ENCODE measurements at places on chromosomes 11 and 22. TPM values are rescaled to one million over a fixed set of nuclear protein-coding genes. Genes with fewer than 3 reads are reported as not detected.
A peak's percentile ranks its signal among the peaks of the same experiment; 100 is the strongest.

- DNase-seq = no peak
- H3K27ac ChIP-seq = peak overlapping the region; percentile 60
- H3K27me3 ChIP-seq = no peaks in the 10 kb centered on the region
- H3K4me3 ChIP-seq = no peak overlapping the region
- H3K4me1 ChIP-seq = peaks cover 49% of the 10 kb centered on the region
- H3K36me3 ChIP-seq = peaks cover 33% of the 10 kb centered on the region
These were observed 1.7 kb upstream of the IL2RB start for GRCh38 chr22:37151401-37151800.

Gene TBX1
- total RNA-seq = not detected

Gene CCDC81
- total RNA-seq = 0.83 TPM

Gene ATG13
- 51.0 TPM for total RNA-seq

GRCh38 chr22:33357981-33358399 lies 299.8 kb upstream of the SYN3 start:
- H3K36me3 ChIP-seq = no peaks in the 10 kb centered on the region
- H3K27ac ChIP-seq = no peak overlapping the region
- no peaks in the 10 kb centered on the region for H3K27me3 ChIP-seq
- DNase-seq = no peak
- H3K4me1 ChIP-seq = no peaks in the 10 kb centered on the region

Gene OR4A16
- total RNA-seq = not detected

DNA sequence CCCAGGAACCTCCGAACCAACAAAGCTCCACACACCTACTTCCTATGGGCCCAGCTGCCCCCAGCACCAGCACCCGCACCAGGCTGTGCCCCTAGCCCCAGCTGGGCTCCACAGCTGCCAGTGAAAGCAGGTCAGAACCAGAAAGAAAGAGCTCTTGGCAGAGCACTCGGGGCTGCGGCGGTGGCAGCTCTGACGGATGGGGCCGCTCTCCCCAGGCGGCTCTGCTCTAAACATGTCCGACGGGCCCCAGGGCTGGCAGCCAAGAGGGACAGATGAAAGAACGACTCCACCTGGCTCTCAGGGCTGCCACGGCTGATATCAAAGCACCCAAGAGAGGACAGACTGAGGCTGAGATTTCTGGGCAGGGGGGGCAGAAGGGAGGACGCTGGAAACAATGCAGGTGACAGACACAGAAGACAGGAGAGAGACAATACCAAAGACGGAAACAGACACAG lies 25.7 kb downstream of the LRFN4 start:
- peaks cover 15% of the 10 kb centered on the region for H3K4me1 ChIP-seq
- H3K27ac ChIP-seq = no peak overlapping the region
- DNase-seq = no peak

GRCh38 chr11:2777871-2778629 lies 78.3 kb upstream of the KCNQ1OT1 start:
- H3K36me3 ChIP-seq = no peaks in the 10 kb centered on the region
- H3K4me3 ChIP-seq = no peak overlapping the region
- H3K27me3 ChIP-seq = no peaks in the 10 kb centered on the region
- no peak overlapping the region for H3K27ac ChIP-seq
- DNase-seq = peak; percentile 3

GRCh38 chr22:40203572-40203971 lies 25.8 kb downstream of the TNRC6B start:
- H3K27me3 ChIP-seq = no peaks in the 10 kb centered on the region
- H3K27ac ChIP-seq = peak overlapping the region; percentile 59
- H3K4me1 ChIP-seq = peaks cover 70% of the 10 kb centered on the region
- no peaks in the 10 kb centered on the region for H3K36me3 ChIP-seq
- H3K4me3 ChIP-seq = peak overlapping the region; percentile 7

Gene MS4A3
- total RNA-seq = not detected

Measured in activated CD4-positive, alpha-beta memory T cell treated with anti-CD3 and anti-CD28 coated beads for 36 hours (primary cell).